ENCODE measurements at places on chromosomes 13 and 19.

GRCh38 chr19:35318679-35319448 is 10.1 kb upstream of the CD22 start:
- DNase-seq, result no peak

GRCh38 chr13:25687471-25688225 is 315.9 kb downstream of the ATP8A2 start:
- DNase-seq, result no peak

DNA sequence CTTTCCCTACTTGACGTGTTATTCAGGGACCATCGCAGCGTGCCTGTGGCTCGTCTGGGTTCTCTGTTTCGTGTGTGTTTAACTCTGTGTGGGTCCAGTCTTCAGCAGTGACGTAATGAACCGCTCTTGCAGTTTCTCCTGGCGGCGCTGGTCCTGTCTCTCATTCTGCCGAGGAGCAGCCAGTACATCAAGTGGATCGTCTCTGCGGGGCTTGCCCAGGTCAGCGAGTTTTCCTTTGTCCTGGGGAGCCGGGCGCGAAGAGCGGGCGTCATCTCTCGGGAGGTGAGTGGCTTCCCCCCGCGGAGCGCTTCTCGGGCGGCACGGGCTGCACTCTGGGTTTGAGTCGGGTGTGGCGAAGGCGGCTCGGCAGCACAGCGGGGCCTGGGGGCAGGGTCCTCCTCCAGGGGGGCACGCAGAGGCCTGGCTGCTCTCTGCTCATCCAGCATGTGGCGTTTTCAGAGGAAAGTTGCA is 36.3 kb upstream of the TFDP1 start:
- peak; percentile 62 for DNase-seq

GRCh38 chr13:110568612-110569011 is 7.1 kb upstream of the RAB20 start:
- no peak for DNase-seq

DNA sequence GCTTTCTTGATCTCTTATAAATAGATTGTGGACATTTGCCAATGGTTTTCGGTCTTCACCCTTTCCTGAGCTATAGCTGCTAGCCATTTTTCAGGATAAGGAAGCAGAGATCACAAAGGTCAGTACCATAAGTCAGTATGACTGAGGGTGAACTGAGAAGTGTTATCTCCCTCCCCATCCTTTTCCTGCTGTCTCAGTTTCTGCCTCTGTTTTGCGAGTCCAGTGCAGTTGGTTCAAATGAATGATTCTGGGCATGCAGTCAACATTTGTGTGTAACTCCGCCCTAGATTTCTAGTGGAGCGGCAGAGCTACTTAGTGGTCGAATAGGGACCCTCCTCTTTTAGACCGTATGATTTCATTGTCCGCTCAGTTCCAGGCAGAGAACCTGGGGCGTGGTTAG is 460.8 kb upstream of the ARGLU1 start:
- DNase-seq, result no peak

- DNase-seq, result no peak
These were observed 7.8 kb downstream of the LYL1 start for GRCh38 chr19:13094771-13095392.

DNA sequence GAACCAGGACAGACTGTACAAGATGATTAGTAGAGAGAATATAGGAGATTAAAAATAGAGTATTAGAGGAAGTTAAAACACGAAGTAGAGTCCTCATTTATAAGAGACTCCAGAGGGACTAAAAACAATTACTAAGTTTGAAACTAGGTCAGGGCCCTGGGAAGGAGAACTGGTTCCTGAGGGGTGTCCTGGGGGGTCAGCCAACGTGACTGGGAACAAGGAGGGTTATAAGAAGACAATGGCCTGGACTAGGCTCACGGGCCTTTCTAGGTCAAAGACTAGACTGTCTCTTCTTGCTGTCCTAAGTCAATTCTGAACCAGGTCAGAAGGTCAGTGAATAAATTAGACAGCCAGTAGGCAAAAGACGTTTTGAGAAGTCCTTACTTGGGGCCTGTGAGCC is 165.3 kb downstream of the IER2 start:
- no peak for DNase-seq

DNA sequence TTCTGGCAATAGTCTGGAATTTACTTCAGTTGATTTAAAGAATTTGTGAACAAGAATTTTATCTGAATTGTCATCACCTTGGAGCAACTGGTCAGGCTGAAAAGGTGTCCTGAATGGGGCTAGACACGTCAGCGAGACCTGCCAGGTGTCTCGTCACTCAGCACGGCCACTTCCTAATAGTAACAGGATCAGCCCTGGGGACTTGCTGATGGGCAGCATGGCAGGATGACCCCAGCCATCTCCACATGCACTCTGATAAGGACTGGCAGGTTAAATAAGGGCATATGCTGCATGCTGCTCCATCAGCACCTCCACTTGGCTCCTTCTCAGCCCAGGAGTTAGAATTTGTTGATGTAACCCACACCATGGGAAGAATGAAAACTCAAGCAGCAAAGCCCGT is 224.2 kb downstream of the FOXO1 start:
- DNase-seq, result no peak

- no peak for DNase-seq
These were observed 8.5 kb downstream of the MLLT1 start for GRCh38 chr19:6271251-6271650.

DNA sequence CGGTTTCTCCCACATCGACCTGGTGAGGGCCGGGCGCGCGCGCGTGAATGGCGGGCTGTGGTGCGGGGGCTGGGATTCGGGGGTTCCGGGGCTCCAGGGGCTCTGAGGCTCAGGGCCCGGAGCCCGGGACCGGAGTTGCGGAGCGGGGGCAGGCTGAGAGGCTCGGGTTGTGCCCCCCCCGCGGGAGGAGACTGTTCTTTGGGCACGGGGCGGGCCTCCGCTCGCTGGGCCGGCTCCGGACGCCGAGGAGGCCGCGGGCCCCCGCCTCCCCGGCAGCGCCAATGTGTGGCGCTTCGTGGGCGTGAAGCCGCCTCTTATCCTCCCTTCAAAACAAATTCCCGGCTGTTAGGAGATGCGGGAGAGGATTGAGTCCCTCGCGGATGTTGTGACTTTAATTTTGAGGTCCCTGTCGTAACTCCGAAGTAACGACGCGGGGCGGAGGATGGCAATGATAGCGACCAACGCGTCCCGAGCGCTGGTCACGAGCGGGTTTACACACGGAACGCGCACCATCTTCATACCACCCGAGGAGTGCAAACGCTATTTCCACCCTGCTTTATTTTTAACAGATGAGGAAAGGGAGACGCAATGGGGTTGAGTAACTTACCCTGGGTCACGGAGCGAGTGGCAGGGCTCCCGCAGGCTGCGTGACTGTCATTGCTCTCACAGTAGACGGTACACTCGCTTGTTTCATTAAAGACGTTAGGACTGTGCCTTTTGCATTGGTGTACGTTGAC is 536 bp downstream of the UBA2 start:
- no peak for DNase-seq

DNA sequence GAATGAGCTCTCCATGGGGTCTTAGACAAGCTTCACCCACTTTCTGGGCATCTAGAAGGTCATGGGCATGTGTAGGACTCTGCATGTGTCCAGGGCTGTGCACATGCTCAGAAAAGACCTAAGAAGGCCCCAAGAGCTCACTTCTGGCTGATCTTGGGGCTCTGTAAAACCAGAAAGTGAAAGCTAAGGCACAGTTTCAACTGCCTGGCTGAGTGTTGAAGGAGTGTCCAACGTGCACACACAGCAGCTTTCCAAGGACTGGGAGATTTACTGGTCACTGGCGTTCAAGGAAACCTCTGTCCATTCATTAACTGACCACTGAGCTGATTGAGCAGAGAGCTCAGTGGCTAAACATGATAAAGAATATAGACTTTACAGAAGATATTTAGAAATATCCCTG is 137.9 kb downstream of the KATNAL1 start:
- no peak for DNase-seq

GRCh38 chr13:79190932-79191331 is 215.1 kb downstream of the RBM26 start:
- no peak for DNase-seq

- no peak for DNase-seq
These were observed 5.7 kb downstream of the USPL1 start for GRCh38 chr13:30623392-30623791.

- no peak for DNase-seq
These were observed 106.1 kb upstream of the DOCK9 start for GRCh38 chr13:99083981-99084380.

Data from left forelimb (tissue), 1 donor.